Endothelial cell (in vitro differentiated cells): ENCODE measurements at places on chromosomes 13 and 19. TPM values are rescaled to one million over a fixed set of nuclear protein-coding genes. Genes with fewer than 3 reads are reported as not detected.
A peak's percentile ranks its signal among the peaks of the same experiment; 100 is the strongest.

KLK7 gene
- not detected for total RNA-seq

ZNF350 gene
- 8.9 TPM for total RNA-seq

ZNF560 gene
- not detected for total RNA-seq

GRCh38 chr13:82976499-82976898 is 905.8 kb downstream of the SLITRK1 start:
- no peak for DNase-seq
- H3K4me3 ChIP-seq, result no peak overlapping the region
- H3K4me1 ChIP-seq, result no peaks in the 10 kb centered on the region
- H3K36me3 ChIP-seq, result no peaks in the 10 kb centered on the region

GRCh38 chr13:111575719-111576118 is 255.3 kb downstream of the TEX29 start:
- DNase-seq, result no peak
- H3K36me3 ChIP-seq, result peaks cover 12% of the 10 kb centered on the region
- no peak overlapping the region for H3K4me3 ChIP-seq
- no peaks in the 10 kb centered on the region for H3K4me1 ChIP-seq

PRR12 gene
- 38.8 TPM for total RNA-seq

GRCh38 chr13:24071423-24072075 is 89.0 kb upstream of the SPATA13 start:
- peaks cover 6% of the 10 kb centered on the region for H3K27me3 ChIP-seq
- no peak overlapping the region for H3K27ac ChIP-seq
- H3K36me3 ChIP-seq, result no peaks in the 10 kb centered on the region
- H3K4me3 ChIP-seq, result no peak overlapping the region

- H3K4me1 ChIP-seq, result peaks cover 80% of the 10 kb centered on the region
- H3K36me3 ChIP-seq, result peaks cover 57% of the 10 kb centered on the region
- H3K27ac ChIP-seq, result peak overlapping the region; percentile 76
- H3K4me3 ChIP-seq, result no peak overlapping the region
- H3K27me3 ChIP-seq, result peaks cover 13% of the 10 kb centered on the region
These were observed 97.4 kb downstream of the ARHGEF7 start for GRCh38 chr13:111212517-111212873.

GRCh38 chr13:100838387-100838786 is 163.8 kb upstream of the TMTC4 start:
- DNase-seq, result no peak
- peaks cover 4% of the 10 kb centered on the region for H3K27me3 ChIP-seq
- H3K4me3 ChIP-seq, result no peak overlapping the region
- no peak overlapping the region for H3K27ac ChIP-seq

- DNase-seq, result no peak
- H3K27ac ChIP-seq, result no peak overlapping the region
- peak overlapping the region; percentile 93 for H3K4me3 ChIP-seq
- H3K36me3 ChIP-seq, result peaks cover 4% of the 10 kb centered on the region
- H3K4me1 ChIP-seq, result peaks cover 5% of the 10 kb centered on the region
These were observed 703 bp downstream of the KLF16 start for GRCh38 chr19:1862424-1863327.

DNA sequence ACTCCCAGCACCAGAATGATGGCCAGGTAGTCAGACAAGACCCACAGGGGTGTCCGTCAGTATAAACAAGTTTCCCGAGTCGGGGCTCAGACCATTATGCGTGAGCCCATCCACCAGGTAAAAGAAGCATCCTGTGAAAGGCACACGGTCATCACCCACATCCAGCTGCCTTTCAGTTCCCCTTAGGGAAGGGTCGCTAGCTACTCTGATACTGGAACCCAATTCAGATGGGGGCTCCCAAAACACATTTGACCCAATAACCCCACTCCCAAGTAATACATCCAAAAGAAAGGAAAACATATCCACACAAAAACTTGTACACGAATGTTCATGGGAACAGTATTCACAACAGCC is 66.8 kb downstream of the STK24 start:
- H3K27ac ChIP-seq, result no peak overlapping the region
- peaks cover 4% of the 10 kb centered on the region for H3K36me3 ChIP-seq
- peaks cover 47% of the 10 kb centered on the region for H3K4me1 ChIP-seq

MED29 gene
- total RNA-seq, result 32.4 TPM
